Smooth muscle cell of the brain vasculature (primary cell): ENCODE measurements at places on chromosomes 6 and 20.

DNA sequence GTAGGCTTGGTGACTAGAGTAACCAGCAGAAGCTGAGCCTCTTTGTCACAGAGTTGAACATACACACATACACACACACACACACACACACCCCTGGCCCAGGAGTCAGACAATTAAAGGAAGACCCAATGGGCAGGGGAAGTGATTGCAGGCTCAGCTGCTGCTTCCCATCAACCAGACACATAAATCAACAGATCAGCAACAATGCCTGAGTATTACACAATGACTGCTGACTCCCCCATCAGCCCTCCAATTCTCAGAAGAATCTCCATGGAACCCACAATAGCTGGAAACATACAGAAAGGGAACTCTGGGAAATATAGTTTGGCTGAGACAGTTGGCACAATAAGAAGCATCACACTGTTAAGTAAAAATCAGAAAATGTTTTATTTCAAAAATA, 270.4 kb upstream of the PLCB4 start:
- no peak for DNase-seq

DNA sequence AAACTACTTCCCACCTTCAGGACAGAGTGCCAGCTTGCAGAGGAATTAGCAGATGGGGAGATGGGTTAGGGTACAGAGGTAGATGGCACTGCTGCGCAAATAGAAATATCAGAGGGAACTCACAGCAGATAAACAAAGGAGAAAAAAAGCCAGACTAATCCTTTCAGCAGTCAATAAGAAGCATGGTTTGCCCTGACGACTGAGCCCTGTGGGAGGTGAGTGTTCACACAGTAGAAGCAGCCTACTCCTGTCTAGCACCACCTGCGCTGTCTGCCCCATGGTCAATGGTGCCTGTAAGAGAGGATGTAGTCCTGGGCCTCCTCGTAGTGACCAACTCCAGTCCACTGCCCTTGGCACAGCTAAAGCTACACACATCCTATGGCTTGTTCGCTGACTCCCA, 174.1 kb downstream of the IBTK start:
- DNase-seq, result no peak

- no peak for DNase-seq
Observed at GRCh38 chr6:20158676-20159075, 53.6 kb downstream of the MBOAT1 start.

- no peak for DNase-seq
Observed at GRCh38 chr6:91683240-91683639, 1096.4 kb upstream of the MAP3K7 start.

DNA sequence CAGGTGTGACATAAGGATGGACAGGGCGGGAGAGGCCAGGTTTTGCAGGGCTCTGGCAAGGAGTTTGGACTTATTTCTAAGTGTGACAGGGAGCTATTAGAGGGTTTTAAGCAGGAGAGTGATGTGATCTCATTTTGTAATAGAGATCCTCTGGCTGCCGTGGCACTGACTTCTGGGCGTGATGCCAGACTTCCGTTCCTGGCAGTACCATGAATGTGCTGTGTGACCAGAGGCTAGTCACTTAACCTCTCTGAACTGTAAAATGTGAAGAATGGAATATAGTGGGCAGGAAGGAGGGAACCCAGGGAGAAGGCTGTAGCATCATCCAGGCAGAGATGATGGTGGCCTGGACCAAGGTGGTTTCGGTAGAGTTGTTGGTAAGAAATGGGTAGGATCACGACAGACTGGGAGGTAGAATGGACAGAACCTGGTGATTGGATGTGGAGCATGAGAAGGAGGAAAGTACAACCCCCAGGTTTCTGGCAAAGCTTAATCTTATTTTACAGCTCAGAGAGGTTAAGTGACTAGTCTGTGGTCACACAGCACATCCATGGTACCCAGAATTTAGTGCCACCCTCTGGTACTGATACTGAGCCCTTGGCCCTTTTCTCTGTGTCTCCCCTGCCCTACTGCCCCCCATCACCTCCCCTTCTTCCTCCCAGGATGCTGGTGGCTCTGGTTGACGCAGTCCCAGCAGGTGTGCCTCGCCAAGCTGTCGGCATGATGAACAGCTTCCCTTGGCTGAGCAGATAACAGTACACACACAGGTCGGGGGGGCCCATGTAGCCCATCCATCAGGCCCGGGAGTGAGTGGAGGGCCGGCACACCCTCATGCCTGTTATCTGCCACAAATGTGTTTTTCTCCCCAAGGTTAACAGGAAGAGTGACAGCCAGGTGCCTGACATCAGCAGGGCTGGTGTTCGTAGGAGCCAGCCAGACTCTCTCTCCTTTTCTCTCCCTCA, 52.9 kb upstream of the CTNNBL1 start:
- DNase-seq, result no peak

DNA sequence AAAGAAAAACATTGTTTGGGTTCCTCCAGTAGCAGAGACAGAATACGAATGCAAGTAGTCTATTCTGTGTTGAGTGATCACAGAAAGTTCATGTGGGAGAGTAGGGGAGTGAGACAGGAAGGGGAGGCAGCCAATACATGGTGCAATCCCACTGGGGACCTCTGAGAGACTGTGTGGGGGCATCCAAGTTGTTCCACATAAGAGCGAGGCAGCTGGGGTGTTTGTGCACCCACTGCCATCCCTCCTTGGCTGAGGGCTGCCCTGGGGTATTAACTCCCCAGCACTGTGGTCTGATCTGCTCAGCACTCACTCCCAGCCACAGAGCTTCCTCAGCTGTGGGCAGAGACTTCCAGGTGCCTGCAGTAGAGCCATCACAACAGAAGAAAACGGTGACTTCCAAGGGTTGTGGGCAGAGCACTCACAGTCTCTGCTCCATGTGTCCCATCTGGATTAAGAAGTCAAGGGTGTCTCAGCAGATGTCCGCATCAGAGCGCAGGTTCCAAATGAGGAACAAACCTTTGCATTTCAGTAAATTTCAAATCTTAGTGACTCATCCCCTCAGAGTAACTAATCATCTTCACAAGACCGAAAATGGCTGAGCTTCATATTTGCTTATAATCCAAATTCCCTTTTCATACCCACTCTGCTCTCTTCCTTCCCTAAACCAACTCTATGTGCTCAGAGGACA, 101.9 kb upstream of the NAA20 start:
- peak; percentile 26 for DNase-seq

- no peak for DNase-seq
Observed at GRCh38 chr6:7727946-7728854, 2.3 kb downstream of the BMP6 start.

- no peak for DNase-seq
Observed at GRCh38 chr6:78925317-78925716, 58.0 kb downstream of the IRAK1BP1 start.

- no peak for DNase-seq
Observed at GRCh38 chr6:167467793-167468431, 143.0 kb downstream of the TTLL2 start.

GRCh38 chr6:138844192-138844591, 48.3 kb downstream of the ECT2L start:
- DNase-seq, result peak; percentile 46

- DNase-seq, result no peak
Observed at GRCh38 chr6:153170511-153170910, 39.4 kb upstream of the RGS17 start.
